ENCODE measurements at places on chromosomes 3 and 15. TPM values are rescaled to one million over a fixed set of nuclear protein-coding genes. Genes with fewer than 3 reads are reported as not detected.

Gene RGMA
- 0.18 TPM for total RNA-seq

Gene CCRL2
- 0.28 TPM for total RNA-seq

Gene CPN2
- not detected for total RNA-seq

Gene GPR149
- not detected for total RNA-seq

Gene C3orf70
- 1.8 TPM for total RNA-seq
